Naive thymus-derived CD4-positive, alpha-beta T cell (primary cell): ENCODE measurements at places on chromosomes 6 and 20.

DNA sequence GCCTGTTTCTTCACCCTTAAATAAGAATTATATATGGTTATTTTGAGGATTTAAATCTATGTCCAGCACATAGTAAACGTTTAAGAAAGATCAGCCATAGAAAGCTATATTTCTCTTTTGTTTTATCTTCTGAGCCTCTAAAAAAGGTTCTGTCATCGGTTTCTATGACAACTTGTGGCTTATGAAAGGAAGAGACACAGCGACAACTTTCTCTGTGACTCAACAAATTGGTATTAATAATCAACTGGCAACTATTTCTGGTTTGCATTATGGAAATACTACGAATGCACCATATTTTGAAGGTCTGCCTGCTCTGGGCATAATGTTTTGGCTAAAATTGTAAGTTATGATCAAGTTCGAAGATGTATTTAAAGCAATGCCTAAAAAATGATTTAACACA, 751.0 kb downstream of the CD109 start:
- no peak for DNase-seq

GRCh38 chr6:106287215-106287614, 38.3 kb downstream of the ATG5 start:
- no peak for DNase-seq

- DNase-seq, result no peak
These were observed 14.6 kb upstream of the HELZ2 start for GRCh38 chr20:63588641-63589041.

DNA sequence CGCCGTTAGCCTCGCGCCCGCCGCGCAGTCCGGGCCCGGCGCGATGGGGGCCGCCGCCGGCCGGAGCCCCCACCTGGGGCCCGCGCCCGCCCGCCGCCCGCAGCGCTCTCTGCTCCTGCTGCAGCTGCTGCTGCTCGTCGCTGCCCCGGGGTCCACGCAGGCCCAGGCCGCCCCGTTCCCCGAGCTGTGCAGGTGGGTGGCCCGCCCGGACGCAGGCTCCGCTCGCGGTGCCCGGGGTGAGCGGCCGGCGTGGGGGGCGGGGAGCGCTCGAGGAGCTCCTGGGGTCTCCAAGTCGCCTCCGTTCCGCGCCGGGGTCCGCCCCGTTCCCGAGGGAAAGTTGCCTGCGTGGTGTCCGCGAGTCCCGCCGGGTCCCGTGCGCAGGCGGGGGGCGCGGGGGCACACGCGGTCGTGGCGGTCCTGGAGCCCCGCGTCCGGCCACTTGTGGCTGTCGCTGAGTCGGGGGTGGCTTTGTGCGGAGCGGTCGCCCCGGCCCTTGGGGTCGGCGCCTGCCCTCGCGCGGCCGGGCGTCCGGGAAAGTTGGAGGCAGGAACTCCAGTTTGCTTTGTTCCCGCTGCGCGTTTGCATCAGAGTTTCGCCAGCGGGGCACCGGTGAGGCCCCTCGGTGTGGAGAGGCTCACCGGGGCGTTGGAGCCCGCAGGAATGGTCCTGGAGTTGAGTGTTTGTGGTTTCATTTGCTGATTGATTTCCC, 476 bp downstream of the IGF2R start:
- no peak for DNase-seq

DNA sequence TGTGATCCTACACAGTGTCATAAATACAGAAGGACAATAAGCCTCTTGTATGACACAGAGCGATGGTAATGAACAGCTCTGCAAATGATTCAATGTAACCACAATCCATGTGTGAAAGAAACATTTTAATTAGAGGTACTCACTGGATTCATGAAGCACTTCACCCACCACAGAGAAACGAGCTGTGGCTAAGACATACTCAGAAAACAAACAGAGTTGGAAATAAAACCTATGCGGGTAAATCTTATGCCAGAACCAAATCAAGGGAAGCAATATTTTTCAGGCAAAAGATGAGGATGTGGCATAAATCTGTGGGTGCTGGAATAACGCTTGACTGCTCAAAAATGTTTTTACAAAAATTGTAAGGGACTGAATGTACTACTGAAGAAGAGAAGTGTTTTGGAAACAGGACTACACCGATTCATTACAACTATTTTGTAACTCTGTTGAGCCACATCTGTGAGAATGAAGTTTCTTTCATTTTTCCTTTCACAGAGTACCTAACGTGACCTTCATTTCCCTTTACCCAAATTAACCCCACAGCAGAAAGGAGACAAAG, 112.1 kb downstream of the WDR27 start:
- DNase-seq, result no peak

DNA sequence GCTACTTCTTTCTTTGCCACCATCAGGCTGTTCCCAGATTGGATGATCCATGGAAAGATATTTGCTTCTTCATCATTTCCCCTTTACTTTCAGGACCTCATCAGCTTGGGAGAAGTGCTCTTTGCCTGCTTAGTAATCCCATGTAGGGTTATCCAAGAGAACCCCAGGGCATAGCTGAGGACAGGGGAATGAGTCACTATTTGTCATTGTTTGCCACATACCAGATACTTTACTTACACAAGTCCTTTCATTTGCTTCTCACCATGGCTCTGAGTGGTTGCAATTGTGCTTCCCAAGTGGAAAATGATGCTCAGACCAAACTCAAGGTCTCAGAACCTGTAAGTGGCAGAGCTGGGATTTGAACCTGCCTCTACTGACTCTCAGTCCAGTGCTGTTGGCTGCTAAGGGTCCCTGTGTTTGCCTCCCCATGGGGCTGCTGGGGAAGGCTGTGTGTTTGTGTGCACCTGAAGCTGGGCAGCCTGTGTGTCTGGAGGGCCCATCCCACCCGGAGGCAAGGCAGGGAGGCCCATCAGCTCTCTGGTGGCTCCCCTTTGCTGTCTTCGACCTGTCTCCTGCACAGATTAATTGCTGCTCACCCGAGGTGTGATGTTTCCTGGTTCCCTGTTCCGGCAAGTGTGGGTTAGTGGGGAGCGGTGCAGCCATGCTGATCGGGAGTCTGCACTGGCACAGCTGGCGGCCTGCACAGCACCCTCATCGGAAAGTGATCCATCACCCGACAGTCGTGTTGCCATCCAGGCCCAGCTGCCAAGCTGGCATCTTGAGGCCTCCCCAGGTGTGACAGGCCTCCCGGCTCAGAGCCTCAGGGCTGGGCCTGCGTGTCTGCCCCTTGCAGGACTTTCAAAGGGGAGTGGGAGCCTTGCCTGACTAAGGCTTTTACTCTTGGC, 228.8 kb downstream of the DHX35 start:
- no peak for DNase-seq

GRCh38 chr6:29696147-29697125, 15.5 kb upstream of the ZFP57 start:
- no peak for DNase-seq

DNA sequence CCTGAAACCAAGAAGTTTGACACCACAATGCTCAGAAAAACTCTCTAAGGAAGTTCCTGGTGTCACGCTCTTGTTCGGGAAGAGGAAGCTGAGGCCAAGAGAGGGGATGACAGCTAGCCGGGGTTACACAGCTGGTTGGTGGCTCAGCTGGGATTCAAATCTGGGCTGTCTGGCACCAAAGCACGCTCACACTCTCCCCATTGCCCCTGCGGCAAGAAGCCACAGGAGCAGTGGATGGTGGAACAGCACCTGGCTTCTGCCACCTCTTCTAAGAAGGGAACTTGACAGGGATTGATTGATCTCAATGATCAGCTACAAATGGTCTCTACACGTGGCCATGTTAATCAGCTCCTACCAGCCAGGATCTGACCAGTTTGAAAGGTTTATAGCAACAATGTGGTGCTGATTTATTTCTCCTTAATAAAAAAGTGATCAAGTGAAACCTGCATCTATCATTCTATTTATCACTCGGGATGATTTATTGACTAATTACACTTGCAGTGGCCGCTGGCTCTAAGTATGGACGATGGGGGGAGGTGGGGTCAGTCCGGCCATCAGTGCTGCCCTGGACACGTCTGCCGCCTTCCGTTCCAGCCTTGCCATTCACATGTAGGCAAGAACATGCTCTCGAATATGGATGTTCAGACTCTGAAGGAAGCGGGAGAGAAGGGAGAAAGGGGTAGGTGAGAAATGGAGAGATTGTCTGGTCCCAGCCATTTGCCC, 71.9 kb upstream of the TOP1 start:
- peak; percentile 12 for DNase-seq

GRCh38 chr6:160534050-160534696, 129.9 kb downstream of the LPA start:
- peak; percentile 37 for DNase-seq

DNA sequence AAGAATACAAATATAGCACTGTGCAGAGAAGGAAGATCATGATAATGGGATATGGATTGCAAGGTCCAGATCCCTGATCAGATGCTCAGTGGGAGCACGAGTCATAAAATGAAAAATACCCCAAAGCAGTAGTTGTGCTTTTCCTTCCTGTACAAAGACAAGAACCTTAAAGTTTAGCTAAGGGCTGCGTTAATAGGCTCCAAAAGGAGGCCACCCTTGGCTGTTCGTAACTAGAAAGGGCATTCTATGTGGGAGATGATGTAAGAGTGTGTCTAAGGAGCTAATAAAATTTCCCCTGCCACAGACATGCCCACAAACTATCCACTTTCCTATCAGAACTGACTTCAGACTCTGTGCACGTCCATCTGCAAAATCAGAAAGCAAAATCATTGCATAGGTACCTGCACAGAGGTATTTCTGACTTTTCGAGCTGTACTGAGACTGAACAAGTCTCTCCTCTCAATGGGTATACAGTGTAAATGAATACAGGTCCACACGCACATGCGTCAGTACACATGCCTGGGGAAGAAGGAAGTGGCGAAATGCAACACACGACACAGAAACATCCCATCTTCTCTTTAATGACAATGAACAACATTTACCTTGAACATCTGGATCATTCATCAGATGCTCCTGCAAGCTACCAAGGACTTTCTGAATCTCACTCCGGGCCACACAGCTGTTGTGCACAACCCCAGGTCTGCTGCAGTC, 16.9 kb upstream of the ANKRD60 start:
- DNase-seq, result no peak

DNA sequence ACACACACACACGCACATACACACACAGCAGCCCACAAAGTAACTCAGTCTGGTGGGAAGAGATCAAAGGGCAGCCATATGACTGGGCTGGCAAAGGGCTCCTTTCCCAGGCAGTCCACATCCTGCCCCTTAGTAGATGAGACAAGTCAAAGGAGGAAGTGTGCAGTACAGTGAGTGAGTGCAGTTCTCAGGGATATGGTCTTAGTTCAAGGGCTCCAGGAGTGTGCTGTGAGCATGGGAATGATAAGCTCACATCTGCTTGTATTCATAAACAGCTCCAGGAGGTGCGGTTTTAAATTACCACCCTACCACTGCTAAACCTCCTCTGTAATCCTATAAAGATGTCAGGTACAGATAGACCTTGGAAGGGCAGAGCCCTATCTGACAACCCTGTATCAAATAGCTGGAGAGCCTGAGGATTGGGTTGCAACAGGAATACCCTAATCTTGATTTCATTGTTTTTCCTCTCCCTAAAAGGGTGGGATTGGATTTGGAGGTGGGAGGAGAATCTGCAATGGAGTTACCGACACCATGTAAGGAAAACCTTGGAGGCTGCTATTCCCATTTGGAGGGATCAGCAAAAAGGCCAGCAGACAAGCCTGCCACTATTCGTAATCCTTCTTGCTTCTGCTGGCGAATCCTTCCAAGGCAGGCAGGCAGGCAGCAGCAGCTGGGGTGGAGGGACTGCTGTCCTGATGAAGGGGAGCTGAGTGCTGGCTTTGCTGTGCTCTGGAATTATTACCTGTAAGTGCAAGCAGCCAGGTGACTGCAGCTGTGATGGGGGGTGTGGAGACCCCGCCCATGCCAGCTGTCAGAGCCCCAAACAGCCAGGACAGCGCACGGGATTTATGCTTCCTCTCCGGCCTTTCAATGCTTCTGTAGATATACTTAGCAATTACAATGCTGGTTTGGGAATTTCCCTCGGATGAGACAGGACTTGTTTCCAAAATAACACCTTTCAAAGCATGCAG, 342.7 kb downstream of the PRL start:
- no peak for DNase-seq

DNA sequence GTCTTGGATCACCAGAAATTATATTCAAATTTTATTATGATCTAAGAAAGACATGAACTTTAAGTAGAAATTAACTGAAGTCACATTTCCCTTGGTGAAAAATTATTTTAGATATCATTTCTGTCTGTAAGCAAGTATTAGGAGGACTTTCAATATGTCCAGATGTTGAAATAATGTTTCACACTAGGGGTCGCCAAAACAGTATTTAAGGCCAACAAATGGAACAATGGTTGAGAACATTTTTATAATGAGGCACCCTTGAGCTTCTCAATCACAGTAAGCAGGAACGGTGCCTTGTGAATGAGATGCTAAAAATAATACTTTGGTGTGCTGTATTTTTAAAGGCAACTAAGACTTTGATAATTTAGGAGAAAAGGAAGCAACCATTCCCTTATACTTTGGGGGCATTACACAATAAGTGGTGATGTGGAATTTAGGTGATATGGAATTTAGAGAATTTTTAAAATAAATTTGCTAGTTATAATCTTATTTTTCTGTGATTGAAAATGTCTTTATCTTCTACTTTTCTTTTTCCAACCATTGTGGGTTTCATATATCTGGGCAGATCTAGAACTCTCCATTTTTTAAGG, 9.6 kb upstream of the SF3B5 start:
- DNase-seq, result peak; percentile 59
